ENCODE measurements at places on chromosomes 6 and 20. TPM values are rescaled to one million over a fixed set of nuclear protein-coding genes. Genes with fewer than 3 reads are reported as not detected.

The BCKDHB gene
- 17.5 TPM for total RNA-seq

The MUC22 gene
- not detected for total RNA-seq

The DPM1 gene
- 30.4 TPM for total RNA-seq

The NOX3 gene
- not detected for total RNA-seq

The ZFP57 gene
- total RNA-seq: not detected

The SLC44A4 gene
- total RNA-seq: not detected

The ZBTB22 gene
- 24.7 TPM for total RNA-seq

The PXT1 gene
- not detected for total RNA-seq

The HLA-DRB1 gene
- 1.6 TPM for total RNA-seq

The MCCD1 gene
- total RNA-seq: not detected

The CD93 gene
- 10.3 TPM for total RNA-seq

The ATXN1 gene
- 202 TPM for total RNA-seq

The CDH4 gene
- total RNA-seq: 44.4 TPM

The PCMTD2 gene
- 184 TPM for total RNA-seq

The HLA-B gene
- 15.0 TPM for total RNA-seq

The EYA2 gene
- 0.94 TPM for total RNA-seq

The ENPP3 gene
- total RNA-seq: 0.63 TPM

The RAET1L gene
- not detected for total RNA-seq

The NUDT3 gene
- total RNA-seq: 146 TPM

The SSTR4 gene
- total RNA-seq: not detected

The MROH8 gene
- 4.4 TPM for total RNA-seq

The C6orf52 gene
- not detected for total RNA-seq

The CDKN1A gene
- 1.3 TPM for total RNA-seq

The CPXM1 gene
- total RNA-seq: 8.8 TPM

The REM1 gene
- 0.31 TPM for total RNA-seq

The SLC22A2 gene
- not detected for total RNA-seq

The NMBR gene
- total RNA-seq: 6.6 TPM

The MYLK4 gene
- under 0.01 TPM for total RNA-seq

The B3GALT4 gene
- 12.8 TPM for total RNA-seq

The AIF1 gene
- 3.4 TPM for total RNA-seq

The OR2J3 gene
- not detected for total RNA-seq

The KHDC1L gene
- not detected for total RNA-seq

The LINC00237 gene
- total RNA-seq: 2.8 TPM

The EYS gene
- 1.9 TPM for total RNA-seq

The SNAP25 gene
- 100 TPM for total RNA-seq

The SAMD3 gene
- 15.3 TPM for total RNA-seq

The SLC17A5 gene
- 27.9 TPM for total RNA-seq

The PLEKHG1 gene
- total RNA-seq: 9.4 TPM

The FAM162B gene
- 1.3 TPM for total RNA-seq

The UBD gene
- total RNA-seq: not detected

The TXLNB gene
- total RNA-seq: 0.31 TPM

The PGC gene
- total RNA-seq: not detected

The PRL gene
- not detected for total RNA-seq

The ANKRD66 gene
- total RNA-seq: 0.31 TPM

The CCM2L gene
- total RNA-seq: 2.8 TPM

The MEA1 gene
- total RNA-seq: 27.9 TPM

The MRPL2 gene
- 10.3 TPM for total RNA-seq

The LRRC73 gene
- 4.1 TPM for total RNA-seq

The PSORS1C2 gene
- not detected for total RNA-seq

The ZNF391 gene
- total RNA-seq: 5.3 TPM

The RIMS4 gene
- total RNA-seq: 52.0 TPM

The TASP1 gene
- 33.2 TPM for total RNA-seq

The NFS1 gene
- 39.4 TPM for total RNA-seq

The MYB gene
- 5.6 TPM for total RNA-seq
